ENCODE measurements at places on chromosomes 5 and 9.

- DNase-seq: no peak
Measured at GRCh38 chr9:127953768-127954505, 16.3 kb upstream of the DPM2 start.

DNA sequence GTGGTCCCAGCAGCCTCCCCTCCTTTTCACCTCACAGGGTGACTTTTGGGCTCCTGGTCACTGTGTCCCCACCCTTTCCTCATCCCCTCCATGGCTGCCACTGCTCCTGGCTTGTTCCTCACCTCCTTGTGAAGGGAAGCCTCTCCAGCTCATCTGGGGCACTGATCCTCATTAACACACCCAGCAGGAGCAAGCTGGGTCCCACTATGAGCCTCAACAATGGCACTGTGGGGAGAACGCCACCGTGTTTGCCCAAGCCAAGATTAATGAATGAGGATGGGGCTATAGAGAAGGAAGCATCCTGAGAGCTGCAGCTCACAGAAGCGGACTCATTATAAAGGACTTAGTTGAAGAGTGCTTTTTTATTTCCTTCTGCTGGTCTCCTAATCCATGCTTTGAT lies 118.4 kb downstream of the MARCHF11 start:
- DNase-seq: no peak

DNA sequence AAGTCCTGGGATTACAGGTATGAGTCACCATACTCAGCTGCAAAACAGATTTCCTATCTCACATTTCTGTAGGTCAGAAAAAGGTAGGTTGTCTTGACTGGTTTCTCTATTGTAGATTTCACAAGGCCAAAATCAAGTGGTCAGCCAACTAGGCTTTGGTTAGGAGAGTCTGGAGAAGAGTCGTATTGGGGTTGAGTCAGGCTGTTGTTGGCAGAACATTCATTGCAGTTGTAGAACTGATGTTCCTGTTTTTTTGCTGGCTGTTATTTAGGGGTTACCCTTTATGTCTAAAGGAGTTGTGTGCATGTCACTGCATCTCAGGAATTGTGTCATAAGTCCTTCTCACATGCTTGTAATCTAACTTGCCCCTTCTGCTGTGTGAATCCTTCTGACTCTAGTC lies 814.2 kb upstream of the GRAMD2B start:
- DNase-seq: no peak

GRCh38 chr5:146474065-146474464 lies 26.9 kb downstream of the TCERG1 start:
- DNase-seq: no peak

DNA sequence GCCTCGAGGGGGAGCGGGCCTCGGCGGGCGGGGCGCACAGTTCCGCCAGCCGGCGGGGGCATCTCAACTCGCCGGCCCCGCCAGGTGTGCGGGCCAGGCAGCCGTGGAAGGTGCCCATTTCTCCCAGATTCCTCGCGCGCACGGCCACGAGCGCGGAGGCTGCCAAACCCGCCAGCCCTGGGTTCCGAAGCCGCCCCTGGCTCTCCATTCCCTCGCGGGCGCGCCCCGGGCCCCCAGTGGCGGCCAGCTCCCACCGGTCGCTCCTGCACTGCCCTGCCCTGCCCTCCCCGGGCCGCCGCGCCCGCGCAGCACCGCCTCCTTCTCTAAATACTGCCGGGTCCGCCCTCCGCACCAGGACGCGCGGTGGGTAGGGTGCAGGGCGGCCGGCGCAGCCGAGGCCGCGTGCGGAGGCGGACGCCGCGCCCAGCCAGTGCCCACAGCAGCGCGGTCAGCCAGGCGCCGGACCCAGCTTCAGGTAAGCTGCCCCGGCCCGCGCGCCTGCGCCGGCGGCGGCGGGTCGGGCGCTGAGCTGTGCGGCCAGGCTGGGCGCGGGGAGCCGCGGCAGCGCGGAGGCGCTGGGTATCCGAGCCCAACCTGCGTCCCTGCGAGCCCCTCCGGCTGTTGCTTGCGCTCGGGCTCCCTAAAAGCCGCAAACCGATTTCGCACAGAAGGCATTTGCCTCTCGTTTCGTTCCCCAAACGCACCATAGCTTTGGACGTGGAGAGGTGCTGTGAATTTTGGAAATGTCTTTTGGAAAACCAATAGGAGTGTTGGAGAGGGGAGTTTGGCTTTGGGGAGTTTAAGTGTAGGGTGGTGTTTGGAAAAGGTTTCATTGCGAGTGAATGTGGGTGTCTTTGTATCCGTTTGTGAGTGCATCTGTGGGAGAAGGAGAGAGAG lies at the start of gene TMEM171:
TSS of gene TMEM171 (plus strand) at position 354 of the 897 bp plus-strand sequence. CDS start 2,799 bp downstream, outside the sequence.
- peak; percentile 42 for DNase-seq

- DNase-seq: no peak
Measured at GRCh38 chr9:70567511-70567910, 153.1 kb upstream of the KLF9 start.

DNA sequence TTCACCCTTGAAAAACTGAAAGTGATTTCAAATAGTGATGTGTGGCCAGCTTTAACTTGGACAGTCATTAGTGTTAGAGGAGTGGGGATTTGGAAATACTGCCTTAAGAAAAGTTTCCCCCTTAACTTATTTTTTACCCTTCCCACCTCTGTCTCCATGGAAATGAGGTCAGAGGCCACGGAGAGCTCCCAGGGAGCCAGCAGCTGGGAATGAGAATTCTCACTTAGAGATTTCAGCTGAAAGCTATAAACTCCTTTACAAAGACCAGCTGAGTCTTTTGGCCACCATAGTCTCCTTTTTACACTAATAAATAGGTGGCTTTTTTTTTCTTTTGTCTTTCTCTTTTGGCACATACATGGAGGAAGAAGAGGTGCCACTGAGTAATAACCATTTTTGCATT lies 45.7 kb upstream of the PIK3R1 start:
- DNase-seq: no peak

- DNase-seq: no peak
Measured at GRCh38 chr9:108382310-108382709, 473.5 kb downstream of the ACTL7B start.

DNA sequence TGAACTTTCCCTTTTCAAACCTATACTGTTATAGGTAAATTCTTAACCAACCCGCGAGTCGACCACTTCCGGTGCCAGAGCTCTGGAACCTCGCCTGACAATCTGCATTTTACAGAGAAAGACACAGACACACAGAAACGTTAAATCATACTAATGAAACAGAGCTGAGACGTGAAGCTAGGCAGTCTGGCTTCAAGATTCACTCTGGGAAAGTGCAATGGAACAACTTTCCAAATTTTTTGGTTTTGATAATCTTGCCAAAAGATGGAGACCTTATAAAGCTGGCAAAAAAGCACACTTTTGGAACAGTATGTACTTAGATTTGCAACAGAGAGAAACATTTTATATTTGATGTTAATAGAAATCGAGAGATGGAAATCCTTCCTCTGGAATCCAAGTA lies 15.9 kb upstream of the WNT8A start:
- no peak for DNase-seq

- no peak for DNase-seq
Measured at GRCh38 chr5:169299191-169299662, 1.7 kb downstream of the SLIT3 start.

DNA sequence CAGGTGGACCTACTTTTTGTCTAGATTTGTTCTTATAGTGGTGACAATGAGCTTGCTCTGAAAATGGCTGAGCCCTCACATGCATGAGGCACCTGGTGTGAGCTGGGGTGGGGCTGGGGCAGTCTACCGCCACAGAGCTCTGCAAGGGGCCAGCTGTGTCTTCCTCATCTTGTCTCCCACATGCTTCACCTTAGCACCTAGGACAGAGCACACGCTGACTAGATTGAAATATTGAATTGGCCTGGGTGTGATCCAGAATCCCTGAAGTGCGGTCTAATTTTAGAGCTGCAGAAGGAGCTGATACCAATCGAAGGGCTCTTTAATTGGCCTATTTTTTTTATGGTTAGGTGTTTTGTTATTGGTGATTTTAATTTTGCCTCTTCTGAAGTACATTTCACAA lies 126.1 kb upstream of the NFIB start:
- DNase-seq: no peak

DNA sequence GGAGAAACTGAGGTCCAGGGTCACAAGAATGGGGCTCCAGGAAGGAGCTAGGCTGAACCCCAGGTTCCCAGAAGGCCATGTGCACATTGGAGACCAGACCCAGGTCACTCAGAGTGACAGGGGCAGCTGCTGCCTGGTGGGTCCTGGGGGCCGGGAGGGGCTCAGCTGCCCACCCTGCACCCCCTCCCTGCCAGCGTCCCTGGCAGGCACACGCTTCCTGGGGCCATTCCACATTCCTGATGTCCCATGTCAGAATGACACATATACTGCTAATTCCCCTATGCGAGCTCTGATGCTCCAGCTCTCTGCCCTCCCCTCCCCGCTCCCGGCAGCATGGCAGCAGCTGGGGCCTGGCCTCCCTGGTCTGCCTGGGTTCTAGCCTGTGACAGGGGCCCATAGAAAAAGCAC lies 14.0 kb downstream of the FGFR4 start:
- peak; percentile 77 for DNase-seq

DNA sequence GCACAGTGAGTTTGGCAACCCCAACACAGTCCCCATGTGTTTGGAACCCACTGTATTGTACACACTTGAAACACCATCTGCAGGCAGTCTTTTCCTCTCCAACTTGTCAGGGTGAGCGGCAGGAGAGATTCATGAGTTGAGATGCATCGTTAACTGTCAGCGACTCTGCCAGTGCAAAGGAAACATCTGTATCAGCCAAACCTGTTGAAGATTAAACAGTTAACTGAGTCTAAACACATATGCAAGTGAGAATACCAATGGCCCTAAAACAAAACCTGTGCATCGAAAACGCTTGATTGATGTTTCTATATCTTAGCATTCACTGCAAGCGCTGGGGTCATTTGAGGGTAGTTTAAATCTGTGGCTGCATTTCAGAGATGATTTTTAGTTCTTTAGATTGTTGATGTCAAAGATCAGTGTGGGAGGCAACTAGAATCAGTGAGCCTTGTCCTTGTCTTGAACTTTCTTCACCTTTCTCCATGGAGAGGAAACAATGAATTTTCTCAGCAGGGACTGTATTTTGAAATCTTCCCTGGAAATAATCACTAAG lies 41.3 kb upstream of the PAM start:
- DNase-seq: no peak

- DNase-seq: no peak
Measured at GRCh38 chr5:178502401-178503100, 87.6 kb downstream of the COL23A1 start.

DNA sequence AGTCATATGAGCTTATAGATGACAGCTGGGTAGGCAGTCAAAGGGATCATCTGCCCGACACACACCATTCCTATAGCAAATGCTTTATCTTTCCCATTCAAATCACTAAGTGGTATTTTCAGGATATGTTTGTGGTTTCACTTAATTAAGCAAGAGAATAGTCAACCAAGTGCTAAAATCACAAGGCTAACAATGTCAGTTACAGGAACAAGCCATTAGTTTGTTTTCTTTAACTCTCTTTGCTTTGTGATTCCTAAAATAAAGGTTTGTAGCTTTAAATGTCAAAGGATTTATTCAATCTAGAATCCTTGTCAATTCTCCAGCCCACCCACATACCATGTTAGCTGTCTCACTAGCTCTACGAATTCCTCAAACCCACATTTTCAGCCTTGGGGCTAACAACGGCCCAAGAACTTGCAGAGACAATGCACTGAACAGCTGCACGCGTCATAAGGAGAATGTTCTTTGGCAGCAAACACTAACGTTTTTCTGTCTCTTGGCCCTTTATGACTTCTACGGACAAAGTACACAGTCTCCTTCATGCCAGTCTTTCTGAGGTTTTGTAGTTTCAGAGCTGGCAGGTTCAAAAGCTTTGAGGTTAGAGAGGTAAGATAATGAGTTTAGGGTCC lies 56.6 kb downstream of the ELAVL2 start:
- peak; percentile 26 for DNase-seq

- DNase-seq: no peak
Measured at GRCh38 chr9:38424918-38425317, 664 bp upstream of the IGFBPL1 start.

- DNase-seq: no peak
Measured at GRCh38 chr5:154135125-154135817, 55.3 kb upstream of the GALNT10 start.

DNA sequence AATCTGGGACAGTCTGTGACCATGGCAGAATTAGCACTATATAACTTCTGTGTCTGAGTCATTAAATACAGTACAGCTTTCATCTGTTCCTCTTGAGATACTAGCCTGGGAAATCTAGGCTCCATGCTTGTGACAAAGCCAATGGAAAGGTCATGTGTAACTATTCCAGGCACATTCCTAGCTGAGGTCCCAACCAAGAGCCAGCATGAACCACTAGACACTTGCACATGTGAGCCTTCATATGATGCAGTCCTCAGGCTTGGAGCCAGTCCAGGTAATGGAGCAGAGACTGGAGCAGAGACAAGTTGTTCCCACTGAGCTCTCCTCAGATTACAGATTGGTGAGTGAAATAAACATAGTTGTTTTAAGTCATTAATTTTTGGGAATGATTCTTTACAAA lies 412.4 kb upstream of the ZNF462 start:
- no peak for DNase-seq

DNA sequence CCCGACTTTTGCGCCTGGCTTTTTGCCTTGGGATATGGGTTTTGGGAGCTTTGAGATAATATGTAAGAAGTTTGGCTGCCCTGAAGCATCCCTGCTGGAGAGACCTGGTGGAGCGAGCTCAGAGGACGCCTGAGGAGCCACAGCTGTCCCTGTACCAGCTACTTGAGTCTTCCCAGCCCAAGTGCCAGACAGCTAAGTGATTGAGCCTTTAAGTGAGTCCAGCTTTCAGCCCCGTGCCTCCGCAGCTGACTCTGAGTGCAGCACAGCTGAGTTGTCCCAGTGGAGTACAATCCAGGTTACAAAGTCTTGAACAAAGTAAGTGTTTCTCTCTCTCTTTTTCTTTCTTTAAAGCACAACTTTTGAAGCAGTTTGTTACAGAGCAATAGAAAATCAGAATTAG lies 203.8 kb upstream of the DAP start:
- DNase-seq: no peak

DNA sequence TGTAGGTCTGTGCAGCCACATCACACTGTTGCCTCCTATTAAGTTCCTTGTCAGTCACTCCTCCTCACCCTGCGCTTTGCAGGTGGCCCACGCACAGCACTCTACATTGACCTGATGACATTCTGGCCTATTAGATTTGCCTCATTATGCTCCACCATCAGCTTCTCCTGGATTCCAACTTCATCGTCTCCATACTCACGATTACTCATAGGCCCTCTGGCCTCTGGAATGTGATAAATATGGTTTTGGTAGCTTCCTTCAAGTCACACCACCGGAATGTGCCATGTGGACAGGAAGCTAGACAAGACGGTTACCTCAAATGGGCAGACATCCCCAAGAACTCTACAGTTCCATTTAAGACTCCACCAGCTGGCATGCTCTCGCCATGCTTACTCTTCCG lies 158.0 kb upstream of the LHFPL2 start:
- DNase-seq: peak; percentile 75

GRCh38 chr5:53368516-53368915 lies 111.9 kb upstream of the FST start:
- no peak for DNase-seq

- no peak for DNase-seq
Measured at GRCh38 chr9:35903049-35903448, 3.0 kb upstream of the HRCT1 start.

- no peak for DNase-seq
Measured at GRCh38 chr5:5182508-5183188, 42.5 kb downstream of the ADAMTS16 start.

GRCh38 chr5:131595088-131596033 lies 39.7 kb downstream of the RAPGEF6 start:
- no peak for DNase-seq

- DNase-seq: no peak
Measured at GRCh38 chr9:15553528-15553898, 670 bp downstream of the CCDC171 start.
